Caudate nucleus (tissue), 63 donors: ENCODE measurements at places on chromosomes 1 and 21.

- DNase-seq, result no peak
These were observed 259.6 kb upstream of the ST6GALNAC5 start for GRCh38 chr1:76607717-76608116.

GRCh38 chr1:231493421-231494185 is 34.9 kb upstream of the TSNAX start:
- DNase-seq, result no peak

GRCh38 chr1:184110272-184111204 is 59.0 kb downstream of the TSEN15 start:
- DNase-seq, result no peak

DNA sequence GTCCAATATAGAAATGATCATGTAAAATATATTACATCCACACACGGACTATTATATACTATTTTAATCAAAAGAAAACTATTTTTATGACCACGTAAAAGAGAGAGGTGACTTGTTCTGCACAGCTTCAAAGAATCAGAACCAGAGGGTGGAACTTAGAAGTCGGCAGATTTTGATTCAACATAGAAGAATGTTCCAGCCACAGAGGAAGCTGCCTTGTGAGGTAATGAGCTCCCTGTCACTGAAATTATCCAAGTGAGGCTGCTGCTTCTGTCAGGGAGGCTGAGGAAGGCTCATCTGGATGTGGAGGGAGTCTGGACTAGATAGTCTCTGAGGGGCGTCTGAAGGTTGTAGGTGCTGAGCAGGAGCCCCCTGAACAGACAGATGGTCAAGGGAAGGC is 2.7 kb downstream of the PLEKHA6 start:
- DNase-seq, result no peak

- no peak for DNase-seq
These were observed 87.3 kb downstream of the SIK1 start for GRCh38 chr21:43339668-43340067.

GRCh38 chr1:40382108-40382460 is 8.6 kb downstream of the SMAP2 start:
- DNase-seq, result no peak

- DNase-seq, result no peak
These were observed 7.2 kb upstream of the C8B start for GRCh38 chr1:56972976-56973375.

DNA sequence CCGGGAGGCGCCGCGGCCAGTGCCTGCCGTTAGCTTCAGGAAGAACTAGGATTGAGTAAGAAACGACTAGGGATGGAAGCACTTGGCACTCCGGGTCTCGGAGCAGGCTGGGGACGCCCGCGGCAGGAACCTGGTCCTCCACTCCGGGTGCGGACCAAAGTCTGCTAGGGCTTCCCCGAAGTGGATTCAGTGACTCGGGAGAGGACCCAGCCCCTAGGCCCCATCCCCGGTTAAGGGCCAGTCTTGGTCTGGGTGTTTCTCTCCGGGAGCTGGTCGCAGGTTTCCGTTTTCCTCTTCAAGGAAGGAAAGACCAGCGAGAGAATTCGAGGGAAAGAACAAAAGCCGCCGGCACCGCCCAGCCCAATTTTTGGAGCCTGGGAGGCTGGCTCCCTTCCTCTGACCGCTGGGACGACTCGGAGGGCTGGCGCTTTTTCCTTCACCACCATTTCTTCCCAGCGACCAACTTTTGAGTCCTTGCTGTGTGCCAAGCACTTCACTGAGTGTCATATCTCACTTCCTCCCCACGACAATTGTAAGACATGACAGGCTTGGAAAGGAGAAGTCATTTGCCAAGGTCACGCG is 16.8 kb upstream of the STMN1 start:
- DNase-seq, result peak; percentile 72

DNA sequence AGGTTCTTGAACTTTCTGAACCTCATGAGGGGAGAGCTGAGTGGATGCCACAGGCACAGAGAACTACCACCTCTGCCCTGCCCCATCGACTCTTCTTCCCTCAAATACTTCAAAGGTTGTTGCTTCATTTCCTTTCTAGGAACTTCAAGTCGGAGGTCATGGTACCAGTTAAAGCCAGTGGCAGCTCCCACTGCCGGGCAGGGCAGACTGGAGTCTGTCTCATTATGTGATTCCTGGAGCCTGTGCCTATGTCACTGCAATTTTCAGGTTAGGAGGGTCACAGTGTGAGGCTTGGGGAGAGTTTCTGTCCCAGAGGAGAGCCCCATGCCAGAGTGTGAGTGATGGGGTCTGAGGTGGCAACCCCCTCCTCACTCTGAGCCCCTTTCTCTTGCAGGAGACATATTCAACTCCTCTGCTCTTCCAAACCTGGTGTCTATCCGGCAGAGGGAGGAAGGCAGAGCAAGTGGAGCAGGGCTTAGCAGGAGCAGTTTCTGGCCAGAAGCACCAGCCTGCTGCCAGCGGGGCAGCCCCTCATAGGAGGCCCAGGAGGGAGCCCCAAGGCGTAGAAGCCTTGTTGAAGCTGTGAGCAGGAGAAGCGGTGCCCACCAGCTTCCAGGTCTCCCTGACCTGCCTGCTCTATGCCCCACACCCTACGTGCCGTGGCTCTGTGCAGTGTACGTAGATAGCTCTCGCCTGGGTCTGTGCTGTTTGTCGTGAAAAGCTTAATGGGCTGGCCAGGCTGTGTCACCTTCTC is 29.3 kb downstream of the CAMK1G start:
- DNase-seq, result no peak

DNA sequence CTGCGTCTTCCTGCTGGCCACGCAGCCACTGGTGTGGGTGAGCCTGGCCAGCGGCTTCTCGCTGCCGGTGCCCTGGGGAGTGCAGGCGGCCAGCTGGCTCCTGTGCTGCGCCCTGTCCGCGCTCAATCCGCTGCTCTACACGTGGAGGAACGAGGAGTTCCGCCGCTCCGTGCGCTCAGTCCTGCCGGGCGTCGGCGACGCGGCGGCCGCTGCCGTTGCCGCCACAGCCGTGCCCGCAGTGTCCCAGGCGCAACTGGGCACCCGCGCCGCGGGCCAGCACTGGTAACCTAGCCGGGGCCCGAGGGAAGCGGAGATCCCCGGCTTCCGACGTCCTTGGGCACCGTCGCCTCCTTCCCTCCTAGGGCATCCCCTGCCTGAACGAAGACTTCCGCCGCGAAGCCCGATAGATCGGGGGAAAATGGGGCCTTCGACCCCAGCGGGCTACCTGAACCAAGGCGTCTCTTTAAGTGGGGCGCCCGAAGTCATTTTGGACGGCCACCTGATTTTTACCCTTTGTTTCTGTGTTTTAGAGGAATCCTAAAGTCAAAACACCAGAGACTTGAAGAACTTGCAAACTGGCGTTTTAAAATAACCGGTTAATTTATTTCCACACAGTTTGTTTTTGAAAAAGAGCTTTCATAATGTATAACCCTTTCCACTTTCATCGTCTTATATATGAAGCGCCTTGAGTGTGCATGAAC is 2.0 kb downstream of the GPR88 start:
- no peak for DNase-seq

DNA sequence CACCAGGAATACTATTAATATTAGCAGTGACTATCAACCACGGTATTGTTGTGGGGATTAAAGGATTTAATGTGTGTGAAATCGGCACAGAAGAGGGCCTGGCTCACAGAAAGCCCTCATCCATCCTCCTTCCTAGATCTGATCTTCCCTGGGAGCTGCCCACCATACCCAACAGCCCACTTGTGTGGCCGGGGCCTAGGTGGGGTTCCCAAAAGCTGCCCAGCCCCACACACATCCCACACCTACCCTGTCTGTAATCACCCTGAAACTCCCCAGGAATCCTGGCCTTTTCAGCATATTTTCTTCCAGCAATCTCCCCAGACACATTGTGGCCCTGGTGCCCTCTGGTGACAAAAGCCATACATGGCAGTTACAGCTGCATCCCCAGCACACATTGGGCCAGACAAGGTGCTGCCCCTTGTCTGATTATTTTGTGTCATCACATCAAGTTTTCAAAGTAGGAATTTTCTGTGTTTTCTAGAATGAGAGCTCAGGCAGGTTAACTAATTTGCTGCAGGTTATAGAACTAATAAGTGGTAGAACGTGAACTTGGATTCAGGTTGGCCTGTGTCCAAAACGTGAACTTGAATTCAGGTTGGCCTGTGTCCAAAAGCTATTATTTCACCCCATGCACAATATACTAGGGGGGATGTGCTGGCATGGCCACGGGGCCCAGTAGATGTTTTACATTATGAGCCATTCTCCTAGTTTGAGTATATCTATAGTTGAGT is 5.3 kb upstream of the SLC6A9 start:
- DNase-seq, result peak; percentile 77
